Renal pelvis (tissue), 12 donors: ENCODE measurements at places on chromosomes 1 and 21. TPM values are rescaled to one million over a fixed set of nuclear protein-coding genes. Genes with fewer than 3 reads are reported as not detected.

The SDHB gene
- polyA plus RNA-seq: 156 TPM

The PHGDH gene
- polyA plus RNA-seq: 269 TPM

The OMA1 gene
- 35.8 TPM for polyA plus RNA-seq

DNA sequence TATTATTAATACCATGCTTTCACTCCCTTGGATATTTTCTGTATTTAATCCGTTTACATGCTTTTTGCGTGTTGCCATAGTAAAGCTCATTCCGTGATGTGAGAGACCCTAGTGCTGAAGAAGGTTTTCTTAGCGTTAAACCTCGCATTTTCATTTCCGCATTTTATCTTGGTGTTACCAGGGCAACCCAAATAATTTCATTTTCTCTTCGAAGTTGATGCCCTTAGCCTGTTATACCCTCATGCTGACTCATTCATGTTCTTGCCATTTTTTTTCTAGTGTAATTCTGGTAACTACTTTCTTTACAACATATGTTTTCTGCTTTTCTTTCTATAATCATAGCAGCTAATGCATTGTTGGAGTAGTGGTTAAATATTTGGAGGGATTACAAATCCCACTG lies 37.2 kb downstream of the LRRC8C start:
- DNase-seq: no peak

DNA sequence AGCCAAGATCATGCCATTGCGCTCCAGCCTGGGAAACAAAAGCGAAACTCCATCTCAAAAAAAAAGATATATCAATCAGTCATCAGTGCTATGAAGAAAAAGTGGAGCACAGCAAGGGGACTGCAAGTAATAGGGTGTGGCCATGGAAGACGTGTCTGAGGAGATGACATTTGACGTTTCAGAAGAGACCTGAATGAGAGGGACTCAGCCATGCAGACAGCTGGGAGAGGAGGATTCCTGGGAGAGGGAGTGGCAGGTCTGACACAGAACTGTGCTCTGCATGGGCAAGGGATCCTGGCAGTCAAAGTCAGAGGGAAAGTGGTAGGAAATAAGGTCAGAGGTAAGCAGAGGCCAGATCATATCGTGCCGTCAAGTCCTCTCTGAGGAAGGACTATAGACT lies 3.3 kb downstream of the LAX1 start:
- DNase-seq: no peak

DNA sequence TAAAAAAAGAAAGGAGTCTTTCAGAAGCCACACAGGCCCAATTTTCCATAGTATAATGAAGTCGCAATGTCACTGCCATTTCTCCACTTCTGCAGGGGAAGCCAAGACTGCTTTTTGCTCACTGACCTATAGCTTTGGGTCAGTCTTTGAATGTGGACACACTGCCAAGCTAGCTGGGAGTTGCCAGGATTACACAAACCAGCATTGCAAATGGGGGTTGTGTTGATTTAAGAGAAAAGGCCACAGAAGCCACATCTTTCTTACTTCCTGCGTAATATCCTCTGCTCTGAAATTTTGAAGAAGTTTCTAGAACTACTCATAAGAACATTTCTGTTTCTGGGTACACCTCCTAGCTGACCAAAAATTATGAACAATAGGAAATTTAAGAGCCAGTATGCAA lies 45.8 kb upstream of the SAMSN1 start:
- DNase-seq: no peak

DNA sequence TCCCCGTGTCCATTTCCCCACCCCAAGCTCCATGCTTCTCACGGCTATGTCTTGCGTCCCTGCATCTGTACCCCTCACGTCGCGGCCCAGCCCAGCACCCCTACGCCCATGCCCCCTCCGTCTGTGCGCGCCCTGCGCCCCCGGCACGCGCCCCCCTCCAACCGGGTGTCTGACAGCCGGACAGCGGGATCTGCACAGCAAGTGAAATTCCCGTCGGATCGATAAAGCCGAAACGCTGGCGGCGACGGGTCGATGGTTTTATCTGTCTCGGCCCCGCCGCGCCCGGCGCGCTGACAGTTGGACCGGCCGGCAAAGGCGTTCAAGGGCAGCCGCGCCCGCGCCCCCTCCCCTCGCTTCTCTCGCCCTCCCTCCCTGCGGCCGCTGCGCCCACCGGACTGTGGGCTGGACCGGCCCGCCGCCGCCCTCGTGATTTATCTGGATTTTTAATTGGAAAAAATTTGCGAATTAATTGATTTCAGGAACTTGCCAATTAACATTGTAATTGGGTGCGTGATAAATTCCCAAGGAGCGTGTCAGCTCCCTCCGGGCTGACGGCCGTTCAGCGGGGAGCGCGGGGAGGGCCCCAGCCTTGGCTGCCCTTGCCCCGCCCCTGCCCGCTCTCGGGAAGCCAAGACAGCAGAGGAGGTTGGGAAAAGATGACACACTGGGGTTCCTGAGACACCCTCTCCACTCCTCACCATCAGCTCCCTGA lies 57.1 kb downstream of the TMEM53 start:
- DNase-seq: no peak

DNA sequence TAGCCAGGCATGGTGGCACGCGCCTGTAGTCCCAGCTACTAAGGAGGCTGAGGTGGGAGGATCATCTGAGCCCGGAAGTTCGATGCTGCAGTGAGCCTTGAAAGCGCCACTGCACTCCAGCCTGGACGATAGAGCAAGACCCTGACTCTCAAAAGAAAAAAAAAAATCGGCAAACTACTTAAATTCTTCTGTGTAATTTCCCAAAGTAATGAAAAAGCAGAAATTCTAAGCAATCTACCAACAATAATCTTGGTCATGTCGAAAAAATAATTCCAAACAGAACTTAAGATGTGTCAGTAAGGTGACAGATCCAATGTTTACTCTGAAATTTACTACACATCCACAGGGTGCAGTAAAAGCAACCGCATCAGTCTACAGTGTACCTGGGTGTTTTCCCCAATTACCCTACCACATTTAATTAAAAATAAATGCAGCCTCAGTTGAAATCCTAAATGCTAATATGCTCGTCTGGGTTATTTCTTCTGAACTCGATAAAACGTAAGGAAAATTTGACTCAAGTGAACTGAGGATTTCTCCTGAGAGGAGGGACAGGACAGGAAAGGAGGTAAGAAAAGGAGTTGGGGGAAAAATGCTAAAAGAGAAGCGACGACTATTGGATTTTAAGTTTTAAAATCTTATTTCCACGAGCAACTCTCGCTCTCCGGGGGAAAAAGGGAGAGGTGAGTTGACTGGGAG lies 801 bp downstream of the EPRS1 start:
- no peak for DNase-seq

- DNase-seq: no peak
Observed at GRCh38 chr1:113947388-113948107, 18.4 kb downstream of the HIPK1 start.

- DNase-seq: peak; percentile 29
Observed at GRCh38 chr1:5312862-5313261, 658.5 kb downstream of the AJAP1 start.

DNA sequence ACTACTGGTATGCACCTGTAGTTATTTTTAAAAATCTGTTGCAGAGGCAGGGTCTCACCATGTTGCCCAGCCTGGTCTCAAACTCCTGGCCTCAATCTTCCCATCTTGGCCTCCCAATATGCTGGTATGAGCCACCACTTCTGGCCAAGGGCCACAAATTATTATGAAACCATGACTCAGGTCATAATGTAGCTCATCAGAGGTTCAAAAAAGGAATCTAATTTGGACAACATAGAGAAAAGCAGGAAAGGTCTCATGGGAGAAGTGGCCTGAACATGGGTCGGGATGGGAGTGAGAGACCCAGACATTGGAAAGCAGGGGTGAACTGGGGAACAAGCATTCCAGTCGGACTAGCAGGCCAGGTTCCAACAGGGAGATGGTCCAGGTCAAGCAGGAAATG lies 45.2 kb upstream of the C1orf198 start:
- DNase-seq: no peak
